ENCODE measurements at places on chromosomes 7 and 10.

DNA sequence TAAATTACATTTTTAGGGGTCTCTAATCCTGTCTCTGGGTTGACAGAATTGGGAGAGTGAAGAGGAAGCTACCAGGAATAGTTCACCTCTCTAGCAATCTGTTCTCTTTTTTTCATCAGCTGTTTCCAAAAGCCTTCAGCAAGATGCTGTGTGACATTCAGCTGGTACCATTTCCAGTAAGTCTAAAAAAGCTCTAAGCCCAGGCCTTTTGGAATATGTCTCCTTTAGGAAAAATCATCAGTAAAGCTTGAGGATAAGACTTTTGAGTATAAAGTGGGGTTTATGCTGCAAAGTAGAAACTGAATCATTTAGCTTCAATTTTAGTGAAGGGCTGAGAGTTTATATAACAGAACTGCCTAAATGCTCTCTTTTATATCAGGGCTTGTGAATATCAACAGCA, 81.5 kb downstream of the CCNY start:
- DNase-seq, result no peak

- no peak for DNase-seq
These were observed 29.5 kb upstream of the COBL start for GRCh38 chr7:51346126-51346525.

GRCh38 chr7:135745703-135746312, 2.8 kb downstream of the FAM180A start:
- no peak for DNase-seq

- no peak for DNase-seq
These were observed 112.8 kb downstream of the PPP1R3A start for GRCh38 chr7:113805976-113806375.

DNA sequence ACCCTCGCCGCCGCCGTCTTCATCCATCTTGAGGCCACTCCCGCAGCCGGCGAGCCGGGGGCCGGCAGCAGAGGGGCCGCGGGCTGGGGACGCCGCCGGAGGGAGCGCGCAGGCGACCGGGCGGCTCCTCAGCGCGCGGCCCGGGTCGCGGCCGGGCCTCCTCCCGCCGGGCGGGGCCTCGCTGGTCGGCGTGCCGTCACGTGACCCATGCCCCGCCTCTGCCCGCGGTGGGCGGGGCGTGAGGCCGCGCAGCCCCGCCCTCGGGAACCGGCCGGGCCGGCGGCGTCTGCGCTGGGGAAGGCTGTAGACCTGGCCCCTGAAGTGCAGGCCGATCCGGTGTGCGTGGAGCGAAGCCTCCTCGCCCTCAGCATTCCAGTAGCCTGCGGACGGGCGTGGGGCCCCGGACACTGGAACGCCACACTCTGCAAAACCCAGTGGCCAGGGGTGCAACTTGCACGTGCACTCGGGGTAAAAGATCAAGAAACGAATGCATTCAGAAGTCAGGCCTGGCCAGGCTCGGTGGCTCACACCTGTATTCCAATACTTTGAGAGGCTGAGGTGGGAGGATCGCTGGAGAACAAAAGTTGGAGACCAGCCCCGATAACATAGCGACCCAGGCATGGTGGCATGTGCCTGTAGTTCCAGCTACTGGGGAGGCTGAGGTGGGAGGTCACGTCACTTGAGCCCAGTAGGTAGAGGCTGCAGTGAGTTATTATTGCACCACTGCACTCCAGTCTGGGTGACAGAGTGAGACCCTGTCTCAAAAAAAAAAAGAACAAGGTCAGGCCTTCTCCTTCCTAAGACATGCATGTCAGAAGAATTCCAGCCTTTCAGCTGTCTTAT, at the start of gene CYTH3:
CYTH3 (minus strand) TSS at position 144 of the 843 bp plus-strand sequence; CDS start at position 27, 117 bp downstream.
- peak; percentile 65 for DNase-seq

GRCh38 chr7:51593628-51594027, 277.0 kb upstream of the COBL start:
- DNase-seq, result no peak

- DNase-seq, result no peak
These were observed 61.4 kb downstream of the CDK14 start for GRCh38 chr7:90657481-90657880.

GRCh38 chr7:98378210-98378819, 22.6 kb downstream of the BAIAP2L1 start:
- no peak for DNase-seq

DNA sequence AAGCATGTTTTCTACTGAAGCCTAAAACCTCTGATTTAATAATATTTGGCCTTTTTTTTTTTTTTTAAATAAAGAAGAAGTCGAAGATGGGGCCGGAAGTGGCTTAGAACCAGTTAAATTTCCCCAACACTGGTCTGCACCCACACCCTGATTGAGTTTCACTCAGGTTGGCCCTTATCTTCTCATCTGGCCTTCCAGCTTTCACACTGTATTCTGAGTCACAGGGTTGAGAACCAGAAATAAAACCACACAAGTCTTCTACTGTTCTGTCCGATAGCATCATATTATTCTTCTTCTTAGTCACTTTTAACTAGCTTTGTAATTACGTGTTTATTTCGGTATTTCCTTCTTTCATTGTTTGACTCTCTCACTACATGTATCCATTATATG, 9.9 kb downstream of the ZNF365 start:
- peak; percentile 15 for DNase-seq

DNA sequence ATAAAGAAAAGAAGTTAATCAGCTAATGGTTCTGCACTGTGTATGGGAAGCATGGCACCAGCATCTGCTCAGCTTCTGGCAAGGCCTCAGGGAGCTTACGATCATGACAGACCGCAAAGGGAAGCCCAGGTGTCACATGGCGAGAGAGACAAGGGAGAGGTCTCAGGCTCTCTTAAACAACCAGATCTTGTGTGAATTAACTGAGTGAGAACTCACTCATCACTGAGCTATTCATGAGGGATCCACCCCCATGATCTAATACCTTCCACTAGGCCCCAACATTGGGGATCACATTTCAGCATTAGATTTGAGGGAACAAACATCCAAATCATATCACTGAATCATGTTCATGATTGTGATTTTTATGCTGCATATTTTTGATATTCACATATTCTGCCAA, 5.8 kb downstream of the USP54 start:
- no peak for DNase-seq

DNA sequence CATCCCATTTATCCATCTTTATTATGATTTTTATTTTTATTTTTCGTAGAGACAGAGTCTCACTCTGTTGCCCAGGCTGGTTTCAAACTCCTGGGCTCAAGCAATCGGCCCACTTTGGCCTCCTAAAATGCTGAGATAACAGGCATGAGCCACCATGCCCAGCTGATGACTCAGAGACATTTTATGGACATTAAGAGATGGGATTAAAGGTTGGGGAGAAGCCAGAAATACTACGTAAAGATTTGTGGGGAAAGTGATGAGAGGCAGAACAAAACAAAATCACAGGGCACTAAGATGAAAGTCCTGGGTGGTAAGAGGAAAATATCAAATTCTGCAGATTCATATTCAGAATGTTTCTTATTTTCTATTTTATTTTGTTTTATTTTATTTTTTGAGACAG, 7.6 kb downstream of the WNT8B start:
- no peak for DNase-seq

DNA sequence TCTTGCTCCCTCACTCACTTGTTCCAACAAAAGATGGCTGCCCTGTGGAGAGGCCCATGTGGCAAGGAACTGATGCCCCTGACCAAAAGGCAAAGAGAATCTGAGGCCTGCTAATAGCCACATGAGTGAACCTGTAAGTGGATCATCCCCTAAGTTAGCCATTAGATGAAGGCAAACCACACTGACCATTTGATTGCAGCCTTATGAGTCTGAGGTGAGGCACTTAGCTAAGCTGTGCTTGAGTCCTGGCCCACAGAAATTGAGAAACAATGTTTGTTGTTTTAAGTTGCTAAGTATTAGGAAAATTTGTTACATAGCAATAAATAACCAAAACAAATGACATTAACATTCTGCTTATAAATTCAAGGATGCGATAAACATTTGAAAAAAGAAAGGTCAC, 100.1 kb upstream of the BET1 start:
- DNase-seq, result no peak

DNA sequence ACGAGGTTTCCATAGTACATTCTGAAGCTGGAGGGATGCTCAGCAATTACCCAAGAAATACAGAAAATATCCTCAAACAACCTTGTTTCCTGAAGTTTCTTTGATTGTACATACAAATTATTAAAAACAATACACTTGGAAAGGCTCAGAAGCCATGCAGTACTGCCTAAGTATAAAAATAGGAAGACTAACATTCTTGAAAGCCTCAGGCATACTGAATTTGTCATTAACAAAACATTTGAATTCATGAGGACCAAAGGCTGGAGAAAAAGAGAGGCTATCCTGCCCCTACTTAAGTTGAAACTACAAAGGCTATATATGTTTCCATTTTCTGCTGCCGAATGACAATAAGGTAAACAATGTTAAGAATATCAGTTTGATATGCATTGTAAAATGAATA, 54.3 kb upstream of the SGCE start:
- DNase-seq, result no peak

DNA sequence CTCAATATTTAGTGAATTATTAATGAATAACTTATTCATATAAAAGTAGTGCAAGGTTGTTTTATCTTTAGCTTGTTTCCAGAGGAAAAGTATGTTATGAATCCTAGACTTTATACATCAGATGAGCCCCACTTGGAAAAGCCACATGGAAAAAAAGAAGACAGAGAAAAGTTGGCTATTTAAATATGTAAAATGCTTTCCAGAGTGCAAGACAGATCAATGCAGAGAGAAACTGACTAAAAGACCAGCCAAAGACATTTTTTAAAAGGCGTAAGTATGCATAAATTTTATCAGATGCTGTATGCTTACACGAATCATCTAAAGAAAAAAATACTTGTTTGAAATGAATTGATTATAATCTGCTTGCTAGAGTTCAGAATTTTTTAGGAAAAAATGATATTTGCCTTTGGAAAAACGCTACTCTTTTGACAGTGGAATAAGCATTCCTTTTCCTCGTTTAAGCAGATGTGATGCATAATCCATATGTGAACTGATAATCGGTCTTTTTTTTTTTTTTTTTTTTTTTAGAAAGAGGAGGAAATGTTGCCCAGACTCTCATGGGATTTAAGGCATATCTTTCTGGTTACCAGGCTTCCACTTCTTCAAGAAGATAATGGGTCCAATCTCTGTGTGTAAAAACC, 70.7 kb downstream of the RELN start:
- no peak for DNase-seq

DNA sequence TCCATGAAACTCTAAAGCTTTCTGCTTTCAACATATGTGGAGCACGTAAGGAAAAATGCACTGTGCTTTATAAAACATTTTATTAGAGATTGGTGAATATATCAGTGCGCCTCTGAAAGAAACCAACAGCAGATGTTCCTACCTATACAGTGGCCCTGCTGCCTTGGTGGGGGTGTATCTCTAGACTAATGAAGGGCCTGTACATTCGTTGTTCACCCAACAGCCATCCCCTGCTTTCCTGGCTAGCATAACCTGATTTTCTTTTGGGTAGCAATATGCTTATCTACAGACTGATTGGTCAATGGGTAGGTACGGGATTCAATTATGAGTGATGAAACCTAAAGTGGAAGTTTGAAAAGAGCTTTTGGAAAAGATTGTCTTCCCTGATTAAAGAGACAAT, 119.7 kb upstream of the FAM133B start:
- no peak for DNase-seq

- DNase-seq, result no peak
These were observed 18.5 kb upstream of the NPFFR1 start for GRCh38 chr10:70302292-70302691.
